ENCODE measurements at places on chromosomes 1 and 21. TPM values are rescaled to one million over a fixed set of nuclear protein-coding genes. Genes with fewer than 3 reads are reported as not detected.
A peak's percentile ranks its signal among the peaks of the same experiment; 100 is the strongest.

TCHH gene
- total RNA-seq = not detected

CFAP141 gene
- total RNA-seq = not detected

PLA2G2C gene
- total RNA-seq = not detected

SLC44A5 gene
- not detected for total RNA-seq

SLC2A5 gene
- 7.1 TPM for total RNA-seq

SPATA46 gene
- not detected for total RNA-seq

CYP4A22 gene
- total RNA-seq = not detected

GRCh38 chr21:42465008-42465802 lies 30.8 kb downstream of the RSPH1 start:
- DNase-seq = no peak

DNA sequence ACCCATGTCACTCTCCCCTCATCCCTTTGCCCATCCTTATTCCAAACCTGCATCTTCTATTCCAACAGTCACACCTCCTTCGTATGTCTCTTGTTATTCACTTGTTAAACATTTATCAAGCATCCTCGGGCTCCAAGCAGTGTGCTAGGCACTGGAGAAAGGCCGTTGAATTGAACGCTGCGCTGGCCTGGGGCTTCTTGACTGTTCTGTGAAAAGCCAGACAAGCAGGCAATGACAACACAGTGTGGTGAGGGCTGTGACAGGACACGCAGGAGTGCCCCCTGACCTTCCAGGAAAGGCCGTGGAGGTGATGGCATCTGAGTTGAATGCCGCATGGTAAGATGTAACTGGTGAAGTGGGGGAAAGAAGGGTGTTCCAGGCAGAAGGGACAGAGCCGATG lies 19.2 kb downstream of the ETV3 start:
- DNase-seq = no peak

- DNase-seq = peak; percentile 56
These were observed 36.5 kb upstream of the CD5L start for GRCh38 chr1:157878059-157878458.

GRCh38 chr1:235107368-235108184 lies 21.1 kb downstream of the TOMM20 start:
- no peak for DNase-seq

DNA sequence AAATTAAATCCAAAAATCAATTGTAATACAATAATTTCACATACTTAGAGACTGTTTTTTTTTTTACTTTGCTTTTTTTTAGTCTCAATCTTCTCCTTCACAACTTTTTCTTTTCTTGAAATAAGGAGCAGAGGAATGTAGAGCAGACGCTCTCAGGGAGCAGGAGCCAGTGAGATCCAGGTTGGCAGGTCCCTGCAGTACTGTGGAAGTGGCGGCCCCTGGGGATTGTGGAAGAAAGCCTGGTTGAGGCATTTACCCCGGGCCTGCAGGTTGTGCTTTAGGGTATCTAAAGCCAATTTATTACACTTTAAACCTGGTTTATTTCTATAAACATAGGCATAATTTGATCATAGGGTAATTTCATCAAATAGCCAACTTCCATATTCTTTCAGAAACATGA lies 748 bp upstream of the OR2AJ1 start:
- no peak for DNase-seq

DNA sequence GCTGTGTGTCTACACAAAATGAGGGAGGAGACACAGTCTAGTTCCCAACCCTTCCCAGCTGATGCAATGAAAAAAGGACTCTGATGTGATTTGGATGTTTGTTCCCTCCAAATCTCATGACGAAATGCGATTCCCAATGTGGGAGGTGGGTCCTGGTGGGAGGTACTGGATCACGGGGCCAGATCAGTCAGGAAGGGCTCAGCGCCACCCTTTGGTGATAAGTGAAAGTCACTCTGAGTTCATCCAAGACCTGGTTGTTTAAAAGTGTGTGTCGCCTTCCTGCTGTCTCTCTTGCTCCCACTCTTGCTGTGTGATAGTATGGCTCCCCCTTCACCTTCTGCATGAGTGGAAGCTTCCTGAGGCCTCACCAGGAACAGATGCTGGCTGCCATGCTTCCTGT lies 63.2 kb downstream of the GNG4 start:
- DNase-seq = no peak

GRCh38 chr1:918353-918752 lies 5.4 kb upstream of the SAMD11 start:
- DNase-seq = no peak

DNA sequence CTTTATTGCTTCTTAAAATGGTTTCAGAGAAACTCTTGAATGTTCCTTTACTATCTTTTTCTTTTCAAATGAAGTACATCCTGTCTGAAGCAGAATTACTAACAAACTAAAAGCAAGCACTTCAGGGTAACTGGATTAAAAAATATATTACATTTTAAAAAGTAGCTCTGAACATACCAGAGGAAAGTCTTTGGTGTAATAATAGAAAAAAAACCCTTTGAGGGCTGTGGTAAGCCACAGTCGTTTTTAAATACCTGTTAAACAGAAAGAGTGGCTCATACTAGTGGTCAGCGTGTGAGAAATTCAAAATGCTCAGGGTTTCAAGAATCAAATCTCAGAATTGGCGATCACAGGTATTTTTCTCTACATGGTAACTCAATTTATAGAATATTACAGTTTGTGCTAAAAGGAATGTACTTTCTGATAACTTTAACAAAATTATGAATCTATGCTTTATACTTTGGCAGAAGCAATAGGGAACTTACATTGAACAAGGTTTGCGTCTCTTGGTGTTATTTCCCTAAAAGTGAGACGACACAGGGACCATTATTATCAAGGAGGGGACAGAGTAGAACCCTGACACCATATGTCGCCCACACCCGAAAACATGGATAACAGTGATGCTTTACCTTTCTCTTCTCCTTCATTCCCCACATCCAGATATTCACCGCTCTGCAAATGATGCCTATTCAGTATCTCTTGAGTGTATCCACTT lies 97.0 kb upstream of the DPH5 start:
- DNase-seq = no peak

- no peak for DNase-seq
These were observed 243.6 kb upstream of the DMRTA2 start for GRCh38 chr1:50666849-50667248.

GRCh38 chr1:20470194-20470593 lies 15.8 kb downstream of the CAMK2N1 start:
- peak; percentile 35 for DNase-seq

DNA sequence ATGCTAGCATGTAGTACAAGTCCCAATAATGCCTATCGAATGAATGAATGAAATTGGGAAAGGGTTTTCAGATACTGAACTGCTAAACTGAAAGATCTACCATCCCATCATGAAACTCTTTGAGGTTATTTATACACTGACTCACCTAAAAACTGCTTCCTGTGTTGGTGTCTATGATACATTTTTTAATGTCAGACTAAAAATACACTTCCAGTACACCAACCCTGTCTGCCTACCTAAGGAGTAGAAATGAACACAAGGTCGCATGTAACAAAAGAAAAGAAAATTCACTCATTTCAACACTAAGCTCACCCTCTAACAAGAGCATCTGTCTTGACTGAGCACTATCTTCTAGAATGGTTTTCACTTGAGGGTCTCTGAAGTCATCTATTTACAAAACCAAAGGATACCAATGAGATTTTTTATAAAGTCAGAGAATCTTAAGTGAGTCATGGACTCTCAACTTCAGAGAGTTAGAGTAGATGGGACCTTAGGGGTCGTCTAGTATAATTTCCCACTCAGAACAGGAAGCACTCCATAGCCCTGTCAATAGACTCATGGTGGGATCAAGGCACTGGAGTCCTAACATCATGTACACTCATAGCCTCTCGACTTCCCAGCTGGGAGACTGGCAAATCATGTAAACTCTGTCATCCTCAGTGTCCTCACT lies 53.4 kb downstream of the WLS start:
- peak; percentile 55 for DNase-seq

GRCh38 chr1:248817065-248817464 lies 8.7 kb downstream of the SH3BP5L start:
- no peak for DNase-seq

- peak; percentile 75 for DNase-seq
These were observed 31.1 kb upstream of the SLC45A3 start for GRCh38 chr1:205711105-205712048.

DNA sequence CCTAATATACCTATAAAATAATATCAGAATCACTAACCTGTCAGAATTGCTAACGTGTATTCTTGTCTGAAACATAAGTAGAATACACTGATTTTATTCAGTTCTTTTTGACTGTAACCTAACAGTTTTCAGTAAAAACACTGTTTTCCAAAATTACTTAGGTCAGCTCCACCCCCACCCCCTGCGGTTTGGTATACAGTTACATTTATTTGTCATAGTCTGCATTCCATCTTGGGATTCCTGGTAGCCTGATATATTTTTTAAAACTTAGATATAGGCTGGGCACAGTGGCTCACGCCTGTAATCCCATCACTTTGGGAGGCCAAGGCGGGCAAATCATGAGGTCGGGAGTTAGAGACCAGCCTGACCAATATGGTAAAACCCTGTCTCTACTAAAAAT lies 19.8 kb upstream of the ABCD3 start:
- DNase-seq = peak; percentile 14

All from M059J (cell line).